Effector CD4-positive, alpha-beta T cell (primary cell): ENCODE measurements at places on chromosomes 7 and 10.

- DNase-seq = no peak
Observed at GRCh38 chr10:4639960-4640359, 186.0 kb upstream of the AKR1E2 start.

GRCh38 chr7:123682690-123683089 lies 27.0 kb downstream of the LMOD2 start:
- no peak for DNase-seq

- DNase-seq = no peak
Observed at GRCh38 chr7:132290021-132290420, 286.2 kb downstream of the PLXNA4 start.

DNA sequence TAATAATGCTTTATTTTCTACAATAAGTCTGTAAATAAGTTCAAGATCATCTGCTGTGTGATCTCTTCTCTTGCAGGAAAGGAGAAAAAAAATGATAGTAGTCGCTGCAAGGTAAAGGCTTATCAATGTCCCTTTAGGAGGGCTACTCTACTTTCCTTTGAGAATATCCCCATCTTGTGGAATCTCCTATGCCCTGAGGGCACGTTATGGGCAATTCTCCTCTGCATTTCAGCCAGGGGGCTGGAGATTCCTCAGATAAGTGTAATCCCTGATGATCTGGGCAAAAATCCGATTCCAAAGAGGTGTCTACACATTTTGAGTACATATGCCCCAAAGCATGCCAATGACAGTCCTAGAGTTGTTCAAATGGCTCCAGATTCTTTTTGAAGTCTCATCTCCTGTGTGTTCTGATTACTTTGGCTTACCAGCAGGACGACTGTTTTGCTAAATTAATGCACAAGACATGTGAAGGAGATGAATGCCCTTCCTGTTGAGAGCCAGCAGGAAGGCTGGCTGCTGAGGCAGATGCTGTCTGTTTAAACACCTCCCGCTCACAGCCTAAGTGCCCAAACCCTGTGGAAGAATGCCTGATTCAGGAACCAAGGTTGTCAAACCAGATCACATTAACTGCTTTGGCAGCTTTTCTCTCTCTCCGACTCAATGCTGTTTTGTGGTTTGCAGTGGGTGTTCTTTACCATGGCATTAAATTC lies 171.2 kb upstream of the COL1A2 start:
- DNase-seq = no peak

- no peak for DNase-seq
Observed at GRCh38 chr7:142590830-142591457, 158.3 kb upstream of the PRSS1 start.

DNA sequence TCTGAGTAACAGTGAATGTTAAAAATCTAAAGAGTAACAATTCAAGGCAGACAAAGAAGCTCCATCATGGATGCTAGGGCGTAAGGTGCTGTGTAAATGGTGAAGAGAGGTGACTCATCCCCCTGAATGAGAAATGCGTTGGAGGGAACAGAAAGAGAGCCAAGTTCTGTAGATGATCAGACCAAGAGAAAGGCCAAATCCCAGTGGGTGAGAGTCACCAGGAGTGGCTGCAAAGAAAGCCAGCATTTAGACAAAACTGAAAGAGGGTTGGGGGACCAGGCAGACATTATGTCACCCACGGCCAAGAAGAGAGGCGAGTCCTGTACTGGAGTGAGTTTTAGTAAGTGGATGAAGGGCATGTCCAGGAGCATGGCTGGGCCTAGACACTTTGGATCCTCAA lies 153.1 kb downstream of the TRIL start:
- no peak for DNase-seq

DNA sequence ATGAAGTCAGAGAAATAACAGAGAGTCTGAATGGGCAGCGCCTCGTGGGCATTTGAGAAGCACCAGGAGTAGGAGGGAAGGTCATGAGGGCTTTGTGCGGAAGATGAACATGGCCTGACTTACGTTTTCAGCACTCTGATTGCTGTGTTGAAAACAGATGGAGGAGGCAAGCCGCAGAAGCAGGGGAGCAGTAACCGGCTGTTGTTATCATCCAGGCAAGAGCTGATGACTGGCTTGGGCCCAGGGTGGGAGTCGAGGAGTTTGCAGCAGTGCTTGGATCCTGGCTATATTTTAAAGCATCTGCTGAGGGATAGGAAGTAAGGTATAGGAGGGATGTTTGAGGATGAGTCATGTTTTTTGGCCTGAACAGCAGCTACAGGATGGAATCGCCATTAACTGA lies 12.7 kb upstream of the PDLIM1 start:
- DNase-seq = no peak

GRCh38 chr7:73716318-73716890 lies 3.1 kb downstream of the STX1A start:
- no peak for DNase-seq

- DNase-seq = peak; percentile 48
Observed at GRCh38 chr7:155804897-155805825, 7.1 kb downstream of the SHH start.

GRCh38 chr7:91517201-91517785 lies 253.1 kb downstream of the FZD1 start:
- DNase-seq = no peak

- peak; percentile 5 for DNase-seq
Observed at GRCh38 chr7:111741811-111742240, 179.5 kb upstream of the IMMP2L start.

DNA sequence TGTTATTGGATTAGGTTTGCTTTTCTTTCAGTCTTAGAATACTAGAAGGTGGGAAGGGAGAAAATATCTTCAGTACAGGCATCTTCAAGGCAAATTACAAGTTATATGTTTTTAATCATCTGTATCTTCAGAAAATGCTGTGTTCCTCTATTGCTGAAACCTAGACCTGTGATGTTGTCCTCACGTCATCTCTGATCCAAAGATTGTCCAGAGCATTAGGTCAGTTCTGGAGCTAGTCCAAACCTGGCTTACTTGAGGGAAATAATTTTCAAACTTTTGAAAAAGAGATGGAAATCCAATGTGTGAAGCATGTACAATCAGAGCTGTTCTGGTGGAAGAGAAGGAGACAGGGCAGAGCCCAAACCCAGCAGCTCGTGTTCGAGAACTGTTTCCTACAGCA lies 217.3 kb downstream of the ZEB1 start:
- DNase-seq = no peak

DNA sequence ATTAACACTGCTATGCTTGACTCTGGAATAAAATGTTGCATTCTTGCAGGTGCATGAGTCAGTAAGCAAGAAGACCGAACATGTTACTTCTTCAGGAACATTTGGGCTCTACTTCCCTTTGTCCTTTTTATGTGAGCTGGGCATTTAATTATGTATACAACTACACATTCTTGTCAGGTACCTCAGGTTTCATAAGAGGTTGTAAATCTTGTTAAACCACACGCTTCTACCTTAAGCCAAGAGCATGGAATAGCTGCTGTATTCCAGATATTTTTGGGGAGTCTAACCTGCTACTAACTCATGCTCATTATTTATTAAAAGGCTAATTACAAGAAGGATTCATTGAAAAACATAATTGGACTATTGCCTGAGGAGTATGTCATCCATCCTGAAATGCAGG lies 414.2 kb upstream of the KLF6 start:
- no peak for DNase-seq

DNA sequence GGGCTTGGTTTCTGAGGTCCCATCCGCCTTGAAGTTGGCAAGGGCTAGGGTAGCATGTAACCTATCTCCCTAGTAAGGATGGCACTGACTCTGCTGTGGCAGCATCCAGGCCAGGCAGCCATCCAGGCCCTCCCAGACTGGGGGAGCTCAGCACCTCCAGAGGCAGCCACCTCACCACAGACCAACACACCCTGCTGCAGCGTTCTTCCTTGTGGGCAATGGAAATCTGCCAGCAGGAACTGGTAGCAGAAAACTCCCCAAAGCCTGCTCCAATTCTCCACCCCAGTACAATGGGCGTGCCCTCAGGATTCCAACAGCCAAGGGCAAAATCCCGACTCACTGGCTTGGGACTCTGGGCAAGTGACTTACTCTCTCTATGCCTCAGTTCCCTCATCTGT lies 27.5 kb downstream of the DLG5 start:
- DNase-seq = no peak

DNA sequence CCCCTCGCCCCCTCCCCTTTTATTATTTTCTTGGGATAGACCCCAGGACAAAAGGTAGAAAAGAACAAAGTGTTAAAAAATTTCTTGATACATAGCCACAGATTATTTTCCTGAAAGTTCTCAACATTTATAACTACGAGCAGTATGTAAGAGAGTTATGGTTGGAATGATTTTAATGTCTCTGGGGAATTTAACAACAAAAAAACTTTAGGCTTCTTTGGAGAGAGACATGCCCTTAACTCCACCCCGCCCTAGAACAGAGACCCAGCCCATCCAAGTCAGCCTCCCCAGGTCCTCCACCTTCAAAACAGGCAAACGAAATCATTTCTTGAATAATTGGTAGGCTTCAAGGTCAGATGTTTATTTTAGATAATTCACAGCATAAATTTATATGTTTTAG lies 97.1 kb downstream of the TCF7L2 start:
- DNase-seq = no peak

DNA sequence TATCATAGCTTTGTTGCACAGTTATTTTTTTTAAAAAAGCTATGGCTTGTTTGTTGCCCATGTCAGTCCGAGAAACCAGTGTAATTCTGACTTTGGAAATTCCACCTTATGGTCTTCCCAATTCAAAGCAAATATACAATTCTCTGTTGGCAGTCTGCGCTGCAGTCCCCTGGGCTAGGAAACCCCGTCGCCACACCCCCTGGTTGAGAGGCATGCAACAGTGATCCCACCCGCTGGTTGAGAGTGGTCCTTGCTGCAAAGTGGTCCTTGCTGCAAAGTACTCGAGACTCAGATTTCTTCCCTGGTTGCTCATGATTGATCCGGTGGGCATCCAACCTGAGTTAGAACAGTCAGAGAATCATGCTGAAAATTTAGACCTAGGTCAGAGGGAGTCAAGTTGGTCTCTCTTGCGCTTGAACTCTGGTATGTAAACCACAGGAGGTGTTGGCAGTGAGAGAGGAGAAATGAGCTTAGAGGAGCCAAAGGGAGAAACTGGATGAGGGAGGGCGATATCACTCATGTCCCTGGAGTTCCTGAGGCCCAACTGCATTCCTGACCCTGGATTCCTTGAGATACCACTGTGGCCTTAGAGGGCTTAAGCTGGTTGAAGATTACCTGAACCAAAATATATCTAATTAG lies 45.0 kb upstream of the STK17A start:
- DNase-seq = no peak

- DNase-seq = no peak
Observed at GRCh38 chr10:7000061-7000460, 410.8 kb downstream of the SFMBT2 start.

GRCh38 chr10:66321723-66322665 lies 603.8 kb upstream of the LRRTM3 start:
- DNase-seq = no peak

DNA sequence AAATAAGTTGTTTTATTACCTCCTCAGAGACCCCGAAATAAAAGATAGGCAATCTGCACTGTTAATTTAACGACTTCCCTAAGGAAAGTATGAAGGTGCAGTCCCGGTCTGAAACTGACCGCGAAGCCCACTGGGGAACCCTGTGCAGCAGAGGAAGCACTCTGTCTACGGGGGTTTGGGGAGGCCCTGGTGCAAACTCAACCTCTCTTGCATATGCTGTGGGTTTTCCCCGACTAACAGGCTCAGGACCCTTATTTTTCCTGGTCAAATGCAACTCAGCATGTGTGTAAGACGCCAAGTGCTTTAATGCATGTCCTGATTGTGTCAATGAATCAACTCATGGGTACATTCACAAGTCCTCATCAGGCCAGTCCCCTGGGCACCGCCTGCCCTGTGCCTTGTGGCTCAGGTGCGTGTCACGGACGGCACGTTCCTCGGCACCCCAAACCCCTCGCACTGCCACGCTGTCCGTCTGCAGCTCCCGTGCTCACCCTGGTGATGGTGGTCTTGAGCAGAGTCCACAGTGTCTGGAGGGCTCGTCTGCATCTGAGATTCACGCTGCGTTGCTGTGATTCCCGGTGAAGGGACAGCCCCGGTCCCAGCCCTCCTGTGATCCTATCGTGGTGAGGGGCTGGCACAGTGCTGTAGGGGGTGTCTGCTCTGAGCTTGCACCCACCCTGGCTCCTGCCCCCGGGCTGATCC lies 33.8 kb downstream of the JAKMIP3 start:
- no peak for DNase-seq

DNA sequence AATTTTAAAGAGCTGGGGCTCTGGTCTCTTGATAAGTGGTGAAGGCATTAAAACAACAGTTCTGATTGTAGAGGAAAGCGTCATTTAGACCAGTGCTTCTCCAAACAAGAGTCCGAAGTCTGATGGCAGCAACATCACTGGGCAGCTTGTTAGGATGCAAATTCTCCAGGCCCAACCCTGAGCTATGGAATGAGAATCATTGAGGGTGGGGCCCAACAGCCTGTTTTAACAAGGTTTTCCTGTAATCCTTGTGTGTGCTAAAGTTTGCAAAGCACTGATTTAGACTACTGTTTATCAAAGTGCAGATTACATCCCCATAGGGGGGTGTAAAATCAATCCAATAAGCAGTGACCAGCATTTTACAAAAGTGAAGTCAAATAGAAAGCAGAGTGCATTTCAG lies 2.6 kb upstream of the ZNRF2 start:
- no peak for DNase-seq

GRCh38 chr7:31122649-31123058 lies 70.5 kb downstream of the ADCYAP1R1 start:
- DNase-seq = no peak

- no peak for DNase-seq
Observed at GRCh38 chr7:45890902-45891461, 2.7 kb downstream of the IGFBP1 start.

DNA sequence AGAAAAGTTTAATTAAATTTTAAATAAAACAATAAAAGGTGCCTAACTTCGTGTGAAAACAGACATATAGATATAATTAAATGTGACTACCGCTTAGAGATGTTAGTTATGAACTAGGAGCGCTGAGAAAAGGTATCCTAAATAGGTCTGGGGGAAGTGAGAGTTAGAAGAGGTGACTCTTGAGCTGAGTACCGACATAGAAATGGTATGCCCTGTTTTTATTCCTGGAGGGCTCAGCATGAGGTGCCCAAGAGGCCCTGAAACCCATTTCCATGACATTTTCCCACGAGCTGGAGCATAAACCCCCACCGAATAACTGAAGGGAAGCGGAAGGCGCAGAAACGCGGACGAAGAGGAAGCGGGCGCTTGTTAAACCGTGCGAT lies 433 bp upstream of the STARD3NL start:
- no peak for DNase-seq

- DNase-seq = no peak
Observed at GRCh38 chr7:100785878-100786277, 41.4 kb downstream of the EPHB4 start.

- no peak for DNase-seq
Observed at GRCh38 chr7:111074748-111075146, 16.2 kb upstream of the LRRN3 start.

GRCh38 chr10:34576797-34577196 lies 238.3 kb downstream of the PARD3 start:
- no peak for DNase-seq

DNA sequence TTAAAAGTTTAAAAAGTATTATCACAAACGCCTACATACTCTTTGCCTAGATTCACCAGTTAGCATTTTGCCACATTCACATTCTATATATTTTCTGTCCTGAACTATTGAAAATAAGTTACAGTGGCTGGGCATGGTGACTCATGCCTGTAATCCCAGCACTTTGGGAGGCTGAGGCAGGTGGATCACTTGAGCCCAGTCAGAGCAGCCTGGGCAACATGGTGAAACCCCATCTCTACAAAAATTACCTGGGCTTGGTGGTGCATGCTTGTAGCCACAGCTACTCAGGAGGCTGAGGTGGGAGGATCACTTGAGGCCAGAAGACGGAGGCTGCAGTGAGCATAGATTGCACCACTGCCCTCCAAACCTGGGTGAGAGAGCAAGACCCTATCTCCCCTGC lies 5.3 kb downstream of the ARPC1A start:
- no peak for DNase-seq
